HS-27A (cell line): ENCODE measurements at places on chromosomes 4 and X.

- DNase-seq = no peak
Measured at GRCh38 chrX:112734290-112734689, 54.6 kb upstream of the LHFPL1 start.

DNA sequence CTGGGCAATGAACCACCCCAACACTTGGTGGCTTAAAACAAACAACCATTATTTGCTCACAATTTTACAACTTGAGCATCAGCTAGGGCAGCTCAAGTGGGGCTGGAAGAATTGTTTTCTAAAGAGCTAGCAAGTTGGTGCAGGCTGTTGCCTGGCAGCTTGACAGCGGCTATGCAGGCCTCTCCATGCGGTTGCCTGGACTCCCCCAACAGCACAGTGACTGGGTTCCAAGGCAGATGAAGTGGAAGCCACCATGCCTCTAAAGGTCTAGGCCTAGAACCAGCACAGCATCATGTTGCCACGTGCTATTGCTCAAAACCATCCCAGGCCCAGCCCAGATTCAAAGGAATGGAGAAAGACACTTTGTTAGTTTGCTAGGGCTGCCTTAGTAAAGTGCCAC, 114.8 kb downstream of the BCOR start:
- no peak for DNase-seq

DNA sequence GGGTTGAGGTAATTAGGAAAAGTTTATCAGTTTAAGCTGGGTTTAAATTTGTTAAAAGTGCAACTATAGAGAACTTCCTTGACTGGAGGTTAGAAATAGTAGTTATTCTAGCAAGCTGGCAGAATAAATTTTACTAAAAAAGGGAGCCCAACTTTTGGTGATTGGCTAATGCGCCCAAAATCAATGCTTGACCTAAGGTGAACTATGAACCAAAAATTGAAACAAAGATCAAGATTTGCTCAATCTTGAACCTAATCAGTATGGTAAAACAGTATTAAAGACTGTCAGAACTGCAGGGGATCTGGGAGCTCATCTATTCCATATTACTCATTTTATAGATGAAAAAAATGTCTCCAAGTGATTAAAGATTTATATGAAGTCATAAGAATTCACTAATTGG, 6.1 kb upstream of the SPATA18 start:
- DNase-seq = no peak

DNA sequence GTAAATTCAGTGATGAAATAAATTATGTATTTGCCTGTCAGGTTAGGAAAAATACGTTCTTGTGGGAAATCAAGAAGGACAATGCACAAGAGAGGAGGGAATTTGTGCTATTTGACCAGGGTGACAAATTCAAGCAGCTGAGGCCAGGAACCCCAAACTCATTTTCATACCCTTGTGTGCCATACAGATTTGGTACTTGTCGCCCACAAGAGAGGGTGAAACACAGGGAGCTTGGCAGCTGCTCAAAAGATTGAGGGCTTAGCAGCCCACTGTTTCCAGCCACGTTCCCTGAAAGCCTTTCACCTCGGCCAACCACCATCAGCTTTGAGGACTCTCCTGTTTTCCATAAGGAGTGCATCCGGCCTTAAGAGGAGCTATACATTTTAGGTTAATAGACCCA, 111.2 kb downstream of the COL25A1 start:
- no peak for DNase-seq

DNA sequence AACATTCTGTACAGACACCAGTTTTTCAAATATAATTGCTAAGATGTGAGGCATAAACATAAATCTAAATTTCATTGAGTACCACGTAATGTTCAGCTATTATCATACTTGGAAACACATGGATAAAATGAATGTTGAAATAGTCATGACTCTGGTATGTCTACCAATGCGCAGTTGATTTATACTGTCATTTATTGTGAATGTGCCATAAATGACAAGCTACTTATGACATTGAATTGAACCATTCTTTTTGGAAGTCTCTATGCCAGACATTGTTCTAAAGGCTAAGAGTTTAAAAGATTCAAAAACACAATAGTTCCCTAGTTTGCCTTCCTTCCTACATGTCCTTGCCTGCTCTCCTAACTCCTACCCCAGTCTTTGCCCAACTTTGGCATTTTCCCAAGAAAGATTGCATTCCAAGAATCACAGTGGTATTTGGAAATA, 96.6 kb upstream of the DMD start:
- DNase-seq = no peak

GRCh38 chr4:5096261-5096660, 45.0 kb downstream of the STK32B start:
- no peak for DNase-seq

GRCh38 chrX:39782276-39782675, 315.5 kb downstream of the BCOR start:
- no peak for DNase-seq

DNA sequence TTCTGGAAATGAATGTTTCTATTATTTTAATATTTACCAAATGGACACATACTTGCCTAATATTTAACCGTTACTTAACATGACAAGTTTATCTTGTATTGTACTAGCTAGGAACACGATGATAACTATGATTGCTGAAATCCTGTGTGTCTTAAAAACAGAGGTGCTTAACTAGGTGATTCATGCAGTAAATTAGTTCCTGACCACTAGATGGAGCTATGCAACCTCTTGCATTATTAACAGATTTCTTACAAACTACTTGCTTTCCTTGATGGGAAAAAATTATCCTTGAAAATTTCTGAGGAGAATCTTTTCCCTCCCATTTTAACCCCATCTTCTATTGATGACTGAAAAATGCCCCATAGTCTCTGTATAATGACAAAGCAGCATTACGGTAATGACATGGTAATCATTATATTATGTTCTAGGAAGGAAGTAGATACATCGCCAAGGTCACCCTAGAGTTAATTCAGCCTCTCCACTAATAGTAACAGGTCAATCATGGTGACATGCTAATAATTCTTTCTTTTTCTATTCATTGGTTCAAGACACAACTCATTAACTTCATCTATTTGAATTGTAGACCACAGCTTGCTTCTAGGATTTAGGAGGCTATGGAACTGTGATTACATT, 844.2 kb downstream of the RAPGEF2 start:
- DNase-seq = peak; percentile 22
